ENCODE measurements at places on chromosomes 4 and X.

GRCh38 chr4:27304751-27305150, 444.1 kb downstream of the STIM2 start:
- no peak for DNase-seq

- DNase-seq: no peak
Measured at GRCh38 chr4:7967501-7968261, 28.0 kb upstream of the AFAP1 start.

GRCh38 chr4:78570117-78570516, 18.5 kb downstream of the ANXA3 start:
- DNase-seq: no peak

GRCh38 chr4:105946771-105947170, 51.5 kb downstream of the NPNT start:
- no peak for DNase-seq

DNA sequence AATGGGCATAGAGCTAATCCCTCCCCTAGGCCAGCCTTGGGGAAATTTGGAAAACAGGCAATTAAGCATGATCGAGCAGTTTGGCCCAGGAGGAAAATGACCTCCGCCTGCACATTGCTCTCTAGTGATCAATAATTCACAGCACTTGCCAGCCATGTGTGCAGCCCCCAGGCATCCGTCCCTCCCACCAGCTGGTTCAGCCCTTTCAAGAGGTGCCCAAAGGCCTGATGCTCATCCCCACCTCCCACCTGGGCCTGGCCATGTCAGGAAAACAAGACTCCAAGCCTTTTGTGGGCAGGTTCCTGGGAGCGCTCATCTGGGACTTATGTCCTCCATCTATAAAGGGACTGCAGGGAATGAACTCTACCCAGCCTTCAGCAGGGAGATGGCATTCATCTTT, 17.5 kb upstream of the PPP2R2C start:
- no peak for DNase-seq

GRCh38 chr4:124105212-124105611, 607.3 kb downstream of the ANKRD50 start:
- DNase-seq: no peak

DNA sequence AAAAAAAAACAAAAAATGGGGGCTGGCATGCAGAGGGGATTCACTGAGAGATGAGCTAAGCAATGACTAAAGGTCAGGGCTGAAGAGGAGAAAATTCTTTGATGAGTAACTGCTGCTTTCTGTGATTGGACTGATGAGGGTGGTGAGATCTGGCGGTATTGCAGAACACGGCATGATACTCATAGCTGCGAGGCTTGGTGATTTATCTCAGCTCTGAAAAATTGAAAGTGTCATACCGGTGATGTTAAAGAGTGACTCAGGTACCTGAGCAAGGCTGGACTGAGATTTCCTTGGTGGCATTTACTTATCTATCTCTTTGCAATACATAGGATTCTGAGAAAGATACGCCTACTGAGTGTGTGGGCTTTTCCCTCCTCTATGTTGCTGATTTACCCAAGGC, 204.1 kb upstream of the DDX53 start:
- peak; percentile 0 for DNase-seq

DNA sequence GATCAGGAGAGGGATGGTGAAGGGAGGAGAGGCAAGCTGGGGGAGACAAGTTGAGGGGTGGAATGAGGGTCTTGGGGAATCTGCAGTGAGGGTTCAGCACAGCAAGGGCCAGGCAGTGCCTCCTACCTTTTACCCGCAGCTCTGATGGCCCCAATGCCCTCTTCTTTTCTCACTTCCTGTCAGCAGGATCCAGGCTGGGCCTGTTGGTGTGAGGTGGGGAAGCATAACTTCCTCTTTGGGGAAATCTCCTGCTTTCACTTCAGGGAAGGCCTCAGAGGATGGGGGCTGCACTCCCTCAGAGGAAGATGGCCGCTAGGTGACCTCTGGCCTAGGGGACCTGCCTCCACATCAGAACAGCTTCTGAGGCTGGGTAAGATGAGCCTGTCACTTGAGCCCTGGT, 36.5 kb downstream of the EFNB1 start:
- DNase-seq: no peak

GRCh38 chr4:182855312-182855711, 61.9 kb downstream of the DCTD start:
- DNase-seq: no peak

DNA sequence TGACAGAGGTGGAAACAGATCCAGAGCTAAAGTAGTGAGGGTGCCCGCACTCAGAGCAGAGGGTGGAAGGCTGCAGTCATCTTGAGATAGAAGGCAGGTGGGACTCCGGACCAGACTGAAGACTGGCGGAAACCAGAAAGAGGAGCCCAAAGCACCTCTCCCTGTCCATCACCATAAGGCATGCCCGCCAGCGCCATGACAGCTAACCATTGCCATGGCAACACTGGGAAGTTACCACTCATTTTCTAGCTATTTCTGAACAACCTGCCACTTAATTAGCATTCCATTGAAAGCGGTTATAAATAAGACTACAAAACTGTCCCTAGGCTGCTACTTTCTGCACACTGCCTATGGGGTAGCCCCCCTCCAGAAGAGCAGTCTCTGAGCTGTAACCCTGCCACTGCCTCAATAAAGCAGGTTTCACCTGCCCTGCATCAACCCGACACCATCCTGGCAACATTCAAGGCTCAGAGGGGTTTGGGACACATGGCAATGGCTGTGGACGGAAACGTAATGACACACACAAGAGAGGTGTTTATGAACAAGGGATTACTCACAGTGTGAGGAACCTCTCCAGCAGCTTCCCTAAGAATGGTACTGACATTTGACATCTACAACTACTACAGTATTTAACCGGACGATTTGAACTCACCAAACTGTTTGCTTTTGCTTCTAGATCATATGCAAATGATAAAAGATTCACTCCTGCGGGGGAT, 27.8 kb upstream of the FGFBP2 start:
- DNase-seq: no peak

- DNase-seq: no peak
Measured at GRCh38 chr4:37905533-37906169, 14.8 kb downstream of the TBC1D1 start.

- DNase-seq: peak; percentile 8
Measured at GRCh38 chrX:8946563-8946962, 87.4 kb downstream of the FAM9B start.

- DNase-seq: no peak
Measured at GRCh38 chr4:147794787-147795413, 63.0 kb downstream of the ARHGAP10 start.

DNA sequence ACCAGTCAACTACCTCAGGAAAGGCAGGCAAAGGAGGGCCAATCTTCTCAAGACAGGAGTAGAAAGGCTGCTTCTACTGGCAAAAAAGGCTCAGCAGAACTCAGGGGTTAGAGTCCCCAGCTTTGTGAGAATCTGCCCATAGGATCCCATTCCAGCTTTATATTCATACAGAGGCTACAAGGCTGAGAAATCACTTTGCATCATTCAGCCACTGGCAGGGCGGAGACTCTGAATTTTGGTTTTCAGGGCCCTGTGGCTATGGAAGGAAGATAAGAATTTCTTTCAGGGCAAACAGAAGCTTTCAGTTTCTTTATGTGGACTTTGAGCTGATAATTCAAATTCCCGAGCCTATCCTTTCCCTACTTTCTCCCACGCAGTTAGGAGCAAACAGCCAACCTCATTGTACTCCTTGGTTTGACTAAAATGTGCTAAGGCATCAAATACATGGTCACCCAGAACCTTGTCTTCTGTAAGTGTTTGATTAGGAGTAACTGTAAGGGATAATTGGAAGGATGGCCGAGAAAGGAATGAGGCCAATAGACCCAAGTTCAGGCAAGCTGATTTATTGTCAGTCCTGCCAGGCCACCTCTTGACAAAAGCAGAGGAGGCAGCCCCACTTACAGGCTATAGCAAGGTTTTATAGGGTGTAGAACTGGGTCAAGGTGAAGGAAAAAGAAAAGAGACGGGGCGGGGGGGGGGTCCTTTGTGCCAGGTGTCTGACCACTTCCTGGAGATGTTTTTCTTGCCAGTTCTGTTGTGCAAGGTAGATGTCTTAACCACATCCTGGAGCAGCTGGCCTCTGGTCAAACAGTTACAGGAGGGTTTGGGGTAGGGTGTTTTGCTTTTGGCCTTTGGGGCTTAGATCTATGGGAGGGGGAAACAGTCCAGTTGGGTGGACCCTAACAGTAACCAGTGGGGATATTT, 165.3 kb upstream of the PPP1R2C start:
- DNase-seq: no peak

DNA sequence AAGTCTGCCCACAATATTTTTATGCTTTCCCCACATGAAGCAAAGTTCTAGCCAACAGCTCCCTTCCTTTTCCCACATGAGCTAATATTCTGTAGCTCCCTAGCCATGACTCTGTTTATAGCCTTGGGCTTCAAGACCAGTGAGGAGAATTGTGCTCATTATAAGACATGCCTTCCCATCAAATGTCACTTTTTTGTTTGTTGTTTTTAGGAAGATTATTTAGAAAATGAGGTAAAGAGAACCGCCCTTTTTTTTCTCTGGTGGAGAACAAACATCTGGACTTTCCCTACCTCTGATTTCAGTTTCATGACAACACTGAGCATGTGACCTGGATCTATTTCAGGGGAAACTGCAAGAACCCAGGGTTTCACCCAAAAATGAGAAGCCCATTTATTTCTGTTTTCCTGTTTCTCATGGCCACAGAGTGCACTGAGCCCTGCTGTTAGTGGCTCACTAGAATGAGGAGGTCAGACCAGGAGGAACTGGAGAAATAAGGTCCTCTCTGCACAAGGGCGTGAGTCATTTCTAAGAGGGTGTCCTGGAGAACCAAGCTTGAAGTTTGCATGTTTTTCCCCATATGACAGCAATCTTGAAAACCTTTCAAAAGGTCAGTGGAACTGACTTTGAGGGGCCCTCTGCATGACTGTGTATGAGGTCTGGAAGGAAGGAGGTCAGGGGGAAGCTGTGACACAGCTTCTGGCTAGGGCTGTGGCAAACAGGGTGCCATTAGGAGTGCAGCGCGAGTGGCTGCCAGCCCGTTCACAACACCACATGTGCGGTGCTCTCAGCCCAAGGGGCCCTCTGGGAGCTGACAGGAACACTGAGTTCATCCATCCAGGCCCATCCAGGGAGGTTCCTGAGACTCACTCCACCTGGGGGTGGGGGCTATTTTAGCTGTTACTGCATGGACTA, 55.2 kb downstream of the CHST7 start:
- peak; percentile 5 for DNase-seq

- no peak for DNase-seq
Measured at GRCh38 chr4:8403976-8404375, 36.5 kb downstream of the ACOX3 start.

DNA sequence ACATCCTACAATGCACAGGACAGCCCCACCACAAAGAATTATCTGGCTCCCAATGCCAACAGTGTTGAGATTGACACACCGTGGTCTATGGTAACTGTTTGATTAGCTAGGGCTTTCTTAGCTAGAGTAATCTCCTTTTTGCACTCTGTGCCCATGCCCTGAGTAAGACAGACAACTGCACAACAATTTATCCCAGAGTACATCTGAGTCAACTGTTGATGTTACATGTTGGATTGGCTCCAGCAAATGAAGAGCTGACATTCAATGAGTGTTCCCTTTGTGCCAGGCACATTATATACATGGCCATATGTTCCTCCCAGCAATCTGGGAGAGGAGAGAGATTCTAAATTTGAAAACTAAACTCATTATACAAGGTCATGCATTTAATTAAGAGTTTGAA, 3.9 kb upstream of the FAM9C start:
- peak; percentile 49 for DNase-seq

DNA sequence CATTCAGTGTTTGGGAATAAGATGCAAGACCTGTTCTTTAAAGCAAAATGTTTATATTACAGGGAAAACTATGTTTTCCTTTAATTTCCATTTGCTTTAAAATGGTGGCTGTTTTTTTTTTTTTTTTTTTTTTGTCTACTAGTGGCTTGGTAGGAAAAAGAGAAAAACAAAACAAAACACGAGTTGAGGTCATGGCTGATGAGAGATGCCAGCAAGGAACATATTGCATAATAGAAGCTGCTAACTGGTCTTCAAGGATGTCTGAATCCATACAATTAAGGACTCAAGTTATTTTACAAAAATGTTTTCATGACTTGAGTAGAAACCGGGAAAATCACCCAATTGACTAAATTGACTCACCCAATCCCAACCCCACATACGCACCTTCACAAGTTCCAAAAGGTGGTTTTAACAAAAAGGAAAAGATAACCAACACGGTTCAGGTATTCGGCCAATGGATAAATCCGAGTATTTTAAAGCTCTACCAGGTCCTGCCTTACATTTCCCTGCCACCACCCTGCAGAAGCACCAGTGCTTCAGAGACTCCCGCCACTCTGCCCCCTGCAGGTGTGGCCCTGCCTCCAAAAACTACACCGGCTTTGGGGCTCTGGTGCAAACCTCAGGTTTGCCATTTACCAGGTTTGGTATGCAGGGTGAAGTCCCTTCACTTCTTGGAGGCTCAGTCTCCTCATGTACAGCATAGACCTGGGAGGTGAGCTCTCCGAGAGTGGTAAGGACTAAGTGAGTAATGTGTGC, 27.1 kb downstream of the PIR start:
- no peak for DNase-seq

GRCh38 chr4:1785592-1785991, 7.5 kb upstream of the FGFR3 start:
- DNase-seq: no peak

- no peak for DNase-seq
Measured at GRCh38 chr4:17115583-17115982, 217.1 kb upstream of the LDB2 start.

DNA sequence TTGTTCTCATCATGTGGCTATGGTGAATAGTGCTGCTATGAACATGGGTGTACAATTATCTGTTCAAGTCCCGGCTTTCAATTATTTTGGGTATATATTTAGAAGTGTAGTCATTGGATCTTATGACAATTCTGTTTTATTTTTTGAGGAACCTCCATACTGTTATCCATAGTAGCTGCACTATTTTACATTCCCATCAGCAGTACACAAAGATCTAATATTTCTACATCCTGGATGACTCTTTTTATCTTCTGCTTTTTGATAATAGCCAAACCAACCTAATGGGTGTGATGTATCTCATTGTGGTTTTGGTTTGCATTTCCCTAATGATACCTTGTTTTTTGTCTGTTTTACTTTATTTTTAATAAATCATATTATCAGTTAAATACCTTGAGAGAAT, 12.9 kb upstream of the IL13RA1 start:
- no peak for DNase-seq

GRCh38 chr4:33649471-33649870, 2594.8 kb downstream of the ARAP2 start:
- no peak for DNase-seq

- peak; percentile 26 for DNase-seq
Measured at GRCh38 chr4:1337376-1337831, 9.6 kb upstream of the UVSSA start.

DNA sequence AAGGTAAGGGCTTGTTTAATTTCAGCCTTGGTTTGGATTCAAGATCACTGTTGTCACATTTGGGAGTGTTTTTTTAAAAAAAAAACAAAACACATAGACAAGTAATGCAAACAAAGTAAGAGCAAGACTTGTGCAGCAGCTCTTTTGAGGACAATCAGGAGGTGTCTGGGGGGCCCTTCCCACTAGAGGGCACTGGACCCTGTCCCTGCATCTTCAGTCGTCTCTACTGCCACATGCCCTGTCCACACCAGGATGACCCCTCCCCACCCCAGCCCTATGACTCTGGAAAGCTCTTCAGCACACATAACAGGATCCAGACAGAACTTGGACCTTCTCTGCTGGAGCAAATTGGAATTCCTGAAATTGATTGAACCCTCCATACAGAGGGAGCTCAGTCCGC, 71.0 kb downstream of the USP46 start:
- DNase-seq: no peak

- DNase-seq: no peak
Measured at GRCh38 chr4:130722361-130722760, 1626.4 kb downstream of the C4orf33 start.
